Stimulated activated CD4-positive, alpha-beta T cell treated with anti-CD3 and anti-CD28 coated beads, TNF-alpha, amount 100 ng/mL, for 48 hours (primary cell): ENCODE measurements at places on chromosomes 6 and 20.

DNA sequence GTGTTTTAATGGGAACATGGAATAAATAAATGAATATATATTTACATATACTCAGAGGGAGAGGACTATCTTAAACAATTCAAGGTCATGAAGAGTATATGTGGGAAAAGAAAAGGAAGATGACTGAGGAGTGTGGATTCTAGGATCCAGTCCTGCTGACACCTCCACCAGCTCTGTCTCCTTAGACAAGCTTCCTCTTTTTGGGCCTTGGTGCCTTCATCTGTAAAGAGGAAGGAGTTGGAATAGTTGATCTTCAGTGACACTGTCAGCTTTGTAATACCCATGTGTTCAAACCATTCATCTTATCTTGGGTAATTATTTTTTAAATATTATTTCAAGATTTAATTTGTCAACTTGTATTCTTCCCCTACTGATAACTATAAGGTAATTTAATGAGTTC lies 338.0 kb downstream of the ADGRB3 start:
- no peak for DNase-seq

- no peak for DNase-seq
Observed at GRCh38 chr20:42181064-42181463, 562.9 kb upstream of the CHD6 start.

DNA sequence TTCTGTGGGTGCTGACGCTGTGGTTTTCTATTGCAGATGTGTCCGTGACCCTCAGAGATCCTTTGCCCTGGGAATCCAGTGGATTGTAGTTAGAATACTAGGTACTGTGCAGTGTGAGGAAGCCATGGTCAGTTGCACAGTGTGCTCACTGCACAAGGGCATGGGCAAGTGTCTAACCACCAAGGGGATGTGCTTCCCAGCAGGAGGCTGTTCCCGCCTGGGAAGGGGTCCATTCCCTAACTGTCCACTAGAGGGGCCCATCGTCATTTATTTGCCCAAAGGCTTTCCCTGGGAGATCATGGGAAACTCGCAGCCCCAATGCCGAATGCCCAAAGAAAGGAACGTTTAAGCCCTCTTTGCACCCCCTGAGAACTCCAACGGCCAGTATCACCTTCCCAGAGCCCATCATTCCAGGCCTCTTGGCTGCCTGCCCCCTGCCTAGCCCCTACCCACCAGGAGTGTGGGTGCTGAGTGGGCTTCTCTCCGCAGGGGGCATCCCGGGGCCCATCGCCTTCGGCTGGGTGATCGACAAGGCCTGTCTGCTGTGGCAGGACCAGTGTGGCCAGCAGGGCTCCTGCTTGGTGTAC lies 26.2 kb downstream of the SLCO4A1 start:
- DNase-seq, result no peak

DNA sequence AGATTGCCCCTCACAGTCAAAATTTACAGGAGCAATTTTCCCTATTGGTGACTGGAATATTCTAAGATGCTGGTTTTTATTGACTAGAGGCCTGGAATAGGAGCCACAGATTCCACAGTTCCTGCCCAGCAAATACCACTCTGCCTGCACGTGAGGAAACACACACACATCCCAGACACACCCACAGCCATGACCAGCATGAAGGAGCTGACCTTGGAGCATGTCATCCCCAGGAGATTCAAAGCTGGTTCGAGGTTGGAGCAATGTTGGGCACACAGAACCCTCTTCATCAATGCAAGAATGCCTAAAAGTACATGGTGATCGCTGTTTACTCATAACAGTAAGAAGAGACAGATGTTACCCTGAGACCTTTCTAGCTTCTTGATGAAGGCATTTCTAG lies 244.6 kb upstream of the FOXQ1 start:
- no peak for DNase-seq

GRCh38 chr20:49995586-49995985 lies 12.8 kb downstream of the SNAI1 start:
- no peak for DNase-seq

GRCh38 chr20:64079273-64080012 lies at the start of gene RGS19:
Gene RGS19 (minus strand): TSS chr20:64079518. CDS start chr20:64076886, 2,632 bp downstream.
- DNase-seq, result no peak

GRCh38 chr6:137522831-137523230 lies 28.6 kb upstream of the OLIG3 start:
- no peak for DNase-seq

GRCh38 chr6:55668591-55668990 lies 89.6 kb upstream of the HMGCLL1 start:
- DNase-seq, result no peak

- no peak for DNase-seq
Observed at GRCh38 chr6:148395583-148396101, 53.0 kb downstream of the SASH1 start.

- no peak for DNase-seq
Observed at GRCh38 chr20:47540443-47541354, 39.0 kb downstream of the NCOA3 start.

- no peak for DNase-seq
Observed at GRCh38 chr6:22363166-22363713, 66.4 kb upstream of the PRL start.

GRCh38 chr6:129498950-129499842 lies 210.8 kb downstream of the ARHGAP18 start:
- no peak for DNase-seq

DNA sequence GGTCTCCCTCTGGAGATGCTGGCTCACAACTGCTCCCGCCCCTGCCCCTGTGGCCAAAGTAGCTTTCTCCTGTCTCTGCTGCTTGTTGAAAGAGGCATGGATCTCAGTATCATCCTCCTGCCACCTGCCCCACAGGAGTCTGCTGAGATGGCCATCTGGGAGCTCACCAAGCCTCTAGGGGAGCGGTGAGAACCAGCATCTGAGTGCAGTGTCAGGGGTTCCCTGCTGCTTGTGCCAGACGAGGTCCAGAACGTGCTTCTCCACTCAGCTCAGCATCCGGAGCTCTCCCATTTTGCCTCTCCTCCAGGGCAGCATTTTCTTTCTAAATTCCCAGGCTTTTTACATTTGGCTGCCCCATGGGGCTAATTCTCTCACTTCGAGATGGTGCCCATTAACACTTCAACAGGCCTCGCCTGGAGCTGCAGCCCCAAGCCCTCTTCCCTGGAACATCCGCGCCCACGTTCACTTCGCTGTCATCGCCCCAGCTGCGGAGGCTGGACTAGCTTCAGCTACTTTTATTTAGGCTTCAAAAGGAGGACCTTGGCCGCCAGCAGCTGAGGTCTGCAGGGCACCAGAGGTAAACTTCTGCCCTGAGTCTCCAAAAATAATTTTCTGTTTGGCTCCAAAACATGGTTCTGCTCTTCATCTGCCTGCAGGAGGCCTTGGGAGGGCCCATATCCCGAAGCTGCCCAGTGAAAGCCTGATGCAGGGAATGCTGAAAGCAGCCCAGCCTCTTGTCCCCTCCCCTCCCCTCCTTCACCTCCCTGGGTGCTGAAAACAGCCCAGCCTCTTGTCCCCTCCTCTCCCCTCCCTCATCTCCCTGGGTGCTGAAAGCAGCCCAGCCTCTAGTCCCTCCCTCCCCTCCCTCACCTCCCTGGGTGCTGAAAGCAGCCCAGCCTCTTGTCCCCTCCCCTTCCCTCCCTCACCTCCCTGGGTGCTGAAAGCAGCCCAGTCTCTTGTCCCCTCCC lies 25.2 kb upstream of the MLN start:
- no peak for DNase-seq

DNA sequence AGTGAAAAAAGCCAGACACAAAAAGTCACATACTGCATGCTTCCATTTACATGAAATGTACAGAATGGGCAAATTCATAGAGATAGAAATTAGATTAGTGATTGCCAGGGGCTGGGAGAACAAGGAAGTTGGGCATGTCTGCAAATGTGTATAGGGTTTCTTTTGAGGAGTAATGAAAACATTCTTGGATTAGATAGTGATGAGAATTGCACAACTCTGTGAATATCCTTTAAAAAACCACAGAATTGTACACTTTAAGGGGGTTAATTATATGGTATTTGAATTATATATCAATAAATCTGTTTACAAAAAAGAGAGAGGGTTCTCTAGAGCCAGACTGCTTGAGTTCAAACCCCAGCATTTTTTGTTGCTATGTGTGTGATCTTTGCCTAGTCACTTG lies 188.1 kb downstream of the CDC5L start:
- no peak for DNase-seq

DNA sequence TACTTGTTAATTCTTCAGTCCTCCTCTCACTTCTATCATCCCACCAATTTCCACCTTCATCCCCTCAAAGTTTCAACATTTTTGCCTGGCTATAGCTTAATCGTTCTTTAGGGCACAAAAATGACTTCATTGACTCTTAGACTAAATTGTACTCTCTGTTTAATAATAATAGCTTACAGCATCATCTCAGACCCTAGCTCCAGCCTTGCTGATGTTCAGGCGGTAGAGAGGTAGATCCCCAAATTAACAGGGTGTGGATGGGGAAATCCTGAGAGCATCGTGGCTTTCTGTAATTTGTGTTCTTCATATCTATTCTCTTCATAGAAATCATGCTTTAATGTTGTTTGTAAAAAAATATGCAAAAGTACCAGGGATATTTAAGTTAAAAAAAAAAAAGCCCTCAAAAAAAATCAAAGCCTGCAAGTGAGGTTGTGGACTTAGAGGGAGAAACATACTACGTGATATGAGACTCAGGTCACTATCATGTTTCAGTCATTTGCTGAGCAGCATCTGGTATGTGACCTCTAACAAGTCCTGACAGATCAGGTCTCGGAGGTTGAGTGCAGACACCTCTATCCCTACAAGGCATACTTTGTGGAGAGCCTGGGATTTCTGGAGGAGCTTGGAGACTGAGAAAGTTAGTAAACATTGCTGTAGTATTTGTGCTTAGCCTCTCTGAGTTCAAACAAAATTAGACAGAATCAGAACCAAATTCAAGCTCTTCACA lies 1063.3 kb upstream of the CITED2 start:
- no peak for DNase-seq

GRCh38 chr6:12458558-12458957 lies 168.4 kb downstream of the EDN1 start:
- DNase-seq, result no peak

GRCh38 chr6:36049582-36049981 lies 22.0 kb downstream of the MAPK14 start:
- no peak for DNase-seq

DNA sequence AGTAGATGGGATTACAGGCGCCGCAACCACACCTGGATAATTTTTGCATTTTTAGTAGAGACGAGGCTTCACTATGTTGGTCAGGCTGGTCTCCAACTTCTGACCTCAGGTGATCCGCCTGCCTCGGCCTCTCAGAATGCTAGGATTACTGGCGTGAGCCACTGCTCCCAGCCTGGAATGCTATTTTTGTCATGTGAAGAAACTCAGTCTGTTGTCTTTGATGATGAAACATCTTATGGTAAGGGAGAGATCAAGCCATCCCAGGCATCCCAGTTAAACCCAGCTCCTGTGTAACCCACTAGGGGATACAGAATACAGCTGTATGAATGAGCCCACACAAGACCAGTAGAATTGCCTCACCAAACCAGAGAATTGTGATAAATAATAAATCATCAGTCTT lies 83.6 kb upstream of the RBM24 start:
- DNase-seq, result no peak

DNA sequence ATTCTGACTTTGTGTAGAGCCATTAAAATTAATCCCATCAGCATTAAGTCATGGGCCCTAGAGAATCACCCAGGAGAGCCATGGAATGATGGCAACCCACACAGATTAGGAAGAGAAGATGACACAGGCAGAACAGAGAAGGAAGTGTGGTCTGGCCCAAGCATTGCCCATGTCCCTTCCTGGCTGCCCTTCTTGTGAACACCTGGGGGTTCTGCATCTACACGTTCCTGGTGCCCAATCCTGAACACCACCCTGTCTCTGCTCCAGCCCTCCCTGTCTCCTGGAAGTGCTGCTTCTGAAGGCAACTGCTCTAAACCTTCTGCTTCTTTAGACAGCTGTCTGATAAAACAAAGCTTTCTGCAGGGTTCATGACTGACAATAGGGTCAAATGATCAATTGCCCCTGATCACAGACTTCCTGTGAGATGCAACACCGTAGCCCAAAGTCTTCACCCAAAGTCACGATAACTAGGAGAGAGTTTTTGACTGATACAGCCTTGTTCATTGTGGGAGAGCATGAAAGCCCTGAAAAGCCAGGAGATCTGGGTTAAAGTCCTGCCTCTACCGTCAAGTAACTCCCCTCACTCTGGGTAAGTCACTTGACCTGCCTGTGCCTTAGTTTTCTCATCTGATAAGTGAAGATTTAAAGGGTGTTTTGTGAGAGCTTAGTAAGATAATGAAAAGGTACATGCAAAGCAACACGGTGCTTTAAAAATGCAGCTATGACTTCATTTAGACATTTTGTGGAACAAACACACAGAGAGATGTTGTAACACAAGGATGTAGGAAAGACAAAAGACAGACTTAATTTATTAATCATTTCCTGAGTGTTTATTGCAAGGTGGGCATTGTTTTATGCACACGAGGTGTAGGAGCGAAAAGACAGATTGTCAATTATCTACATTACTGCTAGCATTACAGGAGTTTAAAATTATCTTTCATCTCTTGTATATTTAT lies 291.2 kb upstream of the STXBP5 start:
- no peak for DNase-seq

DNA sequence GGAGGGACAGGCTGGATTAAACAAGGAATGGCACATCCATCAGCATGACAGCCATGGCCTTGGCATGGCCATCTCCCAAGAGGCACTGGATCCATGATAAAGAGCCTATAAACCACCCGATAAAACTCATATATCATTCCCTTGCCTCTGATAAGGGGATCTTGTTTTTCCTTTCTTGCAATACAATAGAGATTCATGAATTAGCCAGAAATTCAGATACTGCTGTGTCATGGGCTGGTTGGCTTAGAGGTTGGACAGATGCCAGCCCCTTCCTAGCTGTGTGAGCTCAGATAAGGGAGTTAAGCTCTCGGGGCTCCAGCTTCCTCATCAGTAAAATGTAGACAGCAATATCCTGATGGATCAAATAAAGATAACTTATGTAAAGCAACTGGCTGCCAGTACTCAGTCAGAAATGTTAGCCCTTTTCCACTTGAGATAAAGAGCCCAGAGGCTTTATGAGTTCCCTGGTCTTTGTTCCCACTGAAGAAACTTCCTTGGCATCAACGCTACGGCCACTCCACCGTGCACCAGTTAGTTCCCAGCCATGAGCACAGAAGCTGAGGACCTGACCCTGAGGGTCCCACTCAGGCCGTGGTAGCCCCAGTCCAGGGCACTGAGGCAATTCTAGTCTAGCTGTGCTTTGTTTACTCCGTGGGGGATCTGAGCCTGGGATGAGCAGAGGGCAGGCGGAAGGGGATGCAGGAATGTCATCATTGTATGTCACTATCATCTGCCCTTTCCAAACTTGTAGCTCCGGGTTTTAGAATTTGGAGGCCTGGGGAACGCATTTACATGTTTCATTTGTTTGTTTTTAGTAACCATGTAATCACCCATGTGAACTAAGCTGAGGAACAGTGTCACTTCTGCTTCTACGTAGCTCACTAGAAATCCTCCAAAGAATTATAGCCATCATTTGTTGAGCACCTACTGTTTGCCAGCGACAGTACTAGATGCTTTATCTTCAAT lies 67.2 kb upstream of the TBC1D7 start:
- no peak for DNase-seq

- DNase-seq, result no peak
Observed at GRCh38 chr6:34144581-34145160, 1.2 kb downstream of the GRM4 start.

GRCh38 chr20:46111028-46111835 lies 6.9 kb upstream of the CD40 start:
- DNase-seq, result no peak

GRCh38 chr6:12037798-12038197 lies 25.7 kb downstream of the HIVEP1 start:
- no peak for DNase-seq
